CD4-positive, alpha-beta T cell treated with Interleukin-4 for 4 hours (primary cell): ENCODE measurements at places on chromosomes 3 and 15.
A peak's percentile ranks its signal among the peaks of the same experiment; 100 is the strongest.

GRCh38 chr3:197027896-197028727, 1.5 kb downstream of the MELTF start:
- DNase-seq: no peak

GRCh38 chr3:149589332-149589731, 68.5 kb downstream of the WWTR1 start:
- no peak for DNase-seq

GRCh38 chr3:33658621-33658990, 59.4 kb downstream of the CLASP2 start:
- no peak for DNase-seq

GRCh38 chr15:63896336-63897115, 62.8 kb upstream of the HERC1 start:
- peak; percentile 29 for DNase-seq

DNA sequence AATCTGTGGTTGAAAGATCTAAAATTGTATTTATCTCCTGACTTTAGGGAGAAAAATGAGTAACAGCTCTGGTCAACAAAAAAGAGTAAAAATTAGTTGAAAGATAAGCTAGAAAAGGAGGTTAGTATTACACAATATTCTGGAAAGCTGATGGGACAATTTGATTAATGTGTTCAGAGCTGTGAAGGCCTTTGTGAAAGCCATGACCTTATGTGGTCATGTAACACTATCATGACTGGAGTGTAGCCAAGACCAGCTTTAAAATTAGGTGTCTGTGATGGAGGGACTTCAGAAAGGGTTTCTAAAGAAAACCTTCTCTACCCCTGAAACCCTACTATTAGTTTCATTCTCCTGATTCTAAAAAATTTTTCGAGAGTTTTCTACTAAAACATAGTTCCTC, 127.2 kb downstream of the NFKBIZ start:
- no peak for DNase-seq

DNA sequence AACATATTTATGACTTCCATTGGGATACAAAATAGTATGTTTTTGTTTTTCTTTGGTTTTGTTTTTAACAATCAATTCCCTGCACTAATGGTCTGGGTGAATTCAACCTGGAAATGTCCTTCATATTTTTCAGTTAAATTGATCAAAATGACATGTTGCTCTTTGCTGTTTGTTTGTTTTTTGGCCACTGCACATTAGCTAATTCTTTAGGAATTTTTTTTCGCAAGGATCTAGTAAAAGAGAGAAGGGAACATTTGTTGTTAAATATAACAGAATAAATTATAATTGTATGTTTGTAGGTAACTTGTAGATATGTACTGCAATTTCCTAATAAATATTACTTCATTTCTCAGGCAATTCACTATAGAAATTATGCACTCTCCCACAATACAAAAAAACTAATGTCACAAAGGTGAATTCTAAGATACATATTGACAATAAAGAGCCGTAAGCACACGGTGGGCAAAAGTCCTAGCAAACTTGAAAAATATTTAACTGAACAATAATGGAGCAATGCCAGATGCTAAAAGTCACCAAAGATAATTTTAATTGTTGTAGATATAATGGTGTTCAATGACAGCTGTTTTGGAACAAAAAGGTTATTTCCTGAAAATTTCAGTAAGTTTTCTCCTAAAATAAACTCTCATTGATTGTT, 21.4 kb upstream of the PPARG start:
- no peak for DNase-seq

DNA sequence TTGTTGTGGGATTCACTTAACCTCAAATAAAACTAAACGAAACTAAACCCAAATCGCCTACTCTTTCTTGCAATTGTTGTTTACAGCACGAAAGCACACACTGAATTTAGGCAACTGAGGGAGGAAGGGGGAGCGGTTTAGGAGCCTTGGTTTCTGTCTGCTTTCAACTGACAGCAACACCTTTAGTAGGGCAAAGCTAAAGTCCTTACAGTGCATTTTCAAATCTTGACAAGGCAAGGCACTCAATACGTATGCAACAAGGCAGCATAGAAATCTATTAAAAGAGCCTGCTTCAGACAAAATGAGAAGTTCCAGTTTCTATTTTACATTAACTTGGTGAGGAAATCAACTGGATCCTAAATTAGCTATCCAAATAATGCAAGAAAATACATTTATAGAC, 174.6 kb downstream of the CHST2 start:
- DNase-seq: no peak

- DNase-seq: no peak
Observed at GRCh38 chr3:140955645-140956044, 14.0 kb downstream of the SLC25A36 start.

- DNase-seq: no peak
Observed at GRCh38 chr3:106827515-106828213, 549.6 kb upstream of the CCDC54 start.

- no peak for DNase-seq
Observed at GRCh38 chr3:102450976-102451375, 16.2 kb downstream of the ZPLD1 start.

DNA sequence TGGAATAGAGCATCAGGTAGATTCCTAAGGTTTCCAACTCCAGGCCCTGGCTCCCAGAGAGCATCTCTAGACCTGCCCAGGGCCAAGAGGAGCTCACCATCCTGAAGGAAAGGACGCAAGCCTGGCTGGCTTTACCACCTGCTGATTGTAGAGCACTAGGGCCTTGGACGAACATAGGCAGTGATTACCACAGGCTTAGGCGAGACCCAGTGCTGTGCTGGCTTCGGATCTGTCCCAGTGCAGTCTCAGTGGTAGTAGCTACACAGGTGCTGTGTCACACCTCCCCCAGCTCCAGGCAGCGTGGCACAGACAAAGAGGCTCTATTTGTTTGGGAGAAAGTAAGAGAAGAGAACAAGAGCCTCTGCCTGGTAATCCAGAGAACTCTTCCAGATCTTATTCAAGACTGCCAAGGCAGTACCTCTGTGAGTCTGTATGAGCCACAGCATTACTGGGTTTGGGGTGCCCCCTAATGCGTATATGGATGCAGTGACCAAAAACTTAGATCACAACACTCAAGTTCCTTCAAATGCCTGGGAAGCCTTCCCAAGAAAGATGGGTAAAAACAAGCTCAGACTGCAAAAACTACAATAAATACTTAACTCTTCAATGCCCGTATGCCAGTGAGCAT, 25.4 kb downstream of the ISG20 start:
- DNase-seq: peak; percentile 69

DNA sequence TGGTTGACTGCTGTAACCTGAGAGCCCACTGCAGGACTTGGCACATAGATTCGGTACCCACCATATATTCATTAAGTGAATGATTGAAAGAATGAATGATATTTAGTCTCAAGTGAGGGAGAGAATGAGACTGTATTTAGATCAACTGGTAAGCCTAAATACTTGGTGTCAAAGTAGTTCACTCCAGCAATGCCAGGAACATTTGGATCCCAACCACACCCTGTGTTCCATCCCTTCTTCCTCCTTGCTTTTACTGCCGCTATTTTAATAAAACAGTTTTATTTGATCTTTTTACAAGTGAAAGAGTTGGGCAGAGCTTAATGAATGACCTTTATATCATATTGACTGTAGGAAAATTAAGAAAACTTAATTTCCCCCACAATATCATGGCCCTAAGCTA, 473.6 kb upstream of the CBLB start:
- no peak for DNase-seq

DNA sequence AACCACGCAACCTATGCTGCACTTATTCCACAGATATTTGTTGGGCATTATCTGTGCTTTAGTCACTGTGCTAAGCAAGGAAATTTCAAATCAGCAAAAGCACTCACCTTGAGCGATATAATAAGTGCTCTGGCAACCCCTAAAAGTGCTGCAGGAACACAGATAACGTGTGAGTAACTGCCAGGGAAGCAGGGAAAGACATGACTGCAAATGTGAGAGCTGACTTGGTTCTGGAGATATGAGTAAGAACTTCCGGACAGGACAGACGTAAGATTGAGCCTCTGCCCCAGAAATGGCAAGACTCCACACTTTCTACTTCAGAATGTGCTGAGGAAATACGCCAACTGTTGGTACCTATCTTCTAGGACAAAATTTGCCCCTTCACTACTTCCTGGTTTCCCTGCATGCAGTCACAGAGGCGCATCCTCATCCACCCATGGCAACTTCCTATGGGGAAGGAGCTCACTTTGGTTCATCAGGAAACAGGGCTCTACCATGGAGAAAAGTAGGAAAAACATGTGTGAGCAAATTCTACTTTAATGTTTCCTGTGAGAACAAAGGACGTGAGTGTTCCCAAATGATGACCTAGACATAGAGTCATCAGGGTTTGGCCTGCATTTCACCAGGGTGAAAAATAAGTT, 41.7 kb downstream of the AQP9 start:
- DNase-seq: no peak

DNA sequence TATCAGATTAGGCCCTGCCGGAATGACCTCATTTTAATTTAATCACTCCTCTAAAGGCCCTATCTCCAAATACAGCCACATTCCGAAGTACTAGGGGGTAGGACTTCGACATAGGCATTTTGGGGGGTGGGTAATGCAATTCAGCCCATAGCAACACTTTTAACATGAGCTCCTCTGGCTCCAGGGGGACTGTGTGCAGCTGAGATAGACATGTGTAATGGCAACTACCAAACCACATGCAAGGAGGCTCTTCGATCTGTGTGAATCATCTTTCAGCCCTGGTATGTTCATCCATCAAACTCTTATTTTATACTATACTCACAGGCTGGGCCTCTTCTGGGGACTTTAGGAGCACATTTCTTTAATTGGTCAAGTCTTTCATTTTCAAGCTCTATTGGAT, 57.4 kb upstream of the PPARG start:
- no peak for DNase-seq

- DNase-seq: no peak
Observed at GRCh38 chr3:129424185-129424841, 4.1 kb downstream of the EFCAB12 start.

GRCh38 chr3:7280318-7280717, 419.4 kb downstream of the GRM7 start:
- no peak for DNase-seq

- DNase-seq: no peak
Observed at GRCh38 chr3:148839805-148840204, 12.2 kb downstream of the CPB1 start.

DNA sequence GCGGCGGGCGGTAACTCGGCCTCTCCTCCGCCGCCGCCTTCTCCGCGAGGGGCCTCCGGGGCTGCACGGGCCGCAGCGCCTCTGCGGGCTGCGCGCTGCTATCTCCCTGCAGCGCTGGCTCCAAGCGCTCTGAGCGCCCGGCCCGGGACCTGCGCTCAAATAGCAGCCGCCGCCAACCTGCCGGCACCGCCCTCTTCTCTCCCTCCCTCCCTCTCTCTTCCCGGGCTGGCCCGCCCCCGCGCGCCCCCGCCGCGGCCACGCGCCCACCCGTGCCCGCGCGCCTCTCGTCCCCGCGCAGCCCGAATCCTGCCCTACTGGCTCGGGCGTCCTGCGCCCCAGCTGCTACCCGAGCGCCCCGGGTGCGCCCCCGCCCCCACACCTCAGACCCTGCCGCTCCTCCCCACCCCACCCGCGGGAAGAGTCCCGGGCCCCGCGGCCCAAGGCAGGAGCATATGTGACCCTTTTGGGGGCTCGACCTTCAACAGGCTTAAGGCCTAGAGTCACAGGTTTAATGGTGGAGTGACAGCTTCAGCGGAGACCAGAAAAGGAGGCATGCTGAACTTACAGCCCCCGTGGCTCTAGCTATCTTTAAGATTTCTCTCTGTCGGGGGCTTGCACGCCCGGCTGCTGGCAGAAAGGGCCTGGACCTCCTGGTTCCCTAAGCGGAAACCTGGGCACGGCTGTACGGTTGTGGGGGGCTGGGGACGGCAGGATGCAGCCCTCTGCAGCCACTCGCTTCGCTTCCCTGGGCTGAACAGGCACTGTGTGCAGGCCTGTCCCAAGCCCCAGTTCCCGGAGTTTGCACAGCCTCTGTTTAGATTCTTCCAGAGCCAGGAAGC, at the start of gene CACNA2D2:
CACNA2D2 (minus strand) TSS at position 131 of the 839 bp plus-strand sequence. CDS start 211 bp downstream, outside the sequence.
- peak; percentile 59 for DNase-seq

- no peak for DNase-seq
Observed at GRCh38 chr15:89136818-89137772, 48.8 kb downstream of the ABHD2 start.

DNA sequence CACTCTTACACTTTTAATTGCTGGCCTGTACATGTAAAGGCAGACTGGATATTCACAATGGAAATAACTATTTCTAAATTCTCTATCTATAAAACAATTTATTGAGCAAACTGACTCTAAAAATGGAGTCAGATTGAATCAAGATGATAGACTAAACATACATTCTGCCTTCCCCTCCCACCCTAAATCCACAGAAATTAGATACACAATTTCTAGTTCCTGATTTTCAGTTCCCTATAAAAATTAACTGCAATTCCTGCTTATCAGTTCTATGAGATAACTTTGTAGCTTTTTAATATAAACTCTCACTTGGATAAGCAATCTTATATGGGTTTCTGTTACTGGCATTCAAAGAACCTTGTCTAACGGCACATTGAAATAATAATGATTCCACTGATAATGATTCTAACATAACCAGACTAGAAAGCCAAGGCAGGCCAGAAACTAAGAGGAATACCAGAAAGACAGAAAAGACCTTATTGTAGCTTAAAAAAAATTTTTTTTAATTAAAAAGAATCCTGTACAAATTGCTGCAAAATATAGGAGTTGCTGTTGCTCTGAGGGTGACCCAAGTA, 33.1 kb downstream of the TBC1D5 start:
- no peak for DNase-seq

- no peak for DNase-seq
Observed at GRCh38 chr3:134956395-134956794, 161.3 kb downstream of the EPHB1 start.

GRCh38 chr3:177694951-177695350, 497.7 kb upstream of the TBL1XR1 start:
- DNase-seq: no peak

DNA sequence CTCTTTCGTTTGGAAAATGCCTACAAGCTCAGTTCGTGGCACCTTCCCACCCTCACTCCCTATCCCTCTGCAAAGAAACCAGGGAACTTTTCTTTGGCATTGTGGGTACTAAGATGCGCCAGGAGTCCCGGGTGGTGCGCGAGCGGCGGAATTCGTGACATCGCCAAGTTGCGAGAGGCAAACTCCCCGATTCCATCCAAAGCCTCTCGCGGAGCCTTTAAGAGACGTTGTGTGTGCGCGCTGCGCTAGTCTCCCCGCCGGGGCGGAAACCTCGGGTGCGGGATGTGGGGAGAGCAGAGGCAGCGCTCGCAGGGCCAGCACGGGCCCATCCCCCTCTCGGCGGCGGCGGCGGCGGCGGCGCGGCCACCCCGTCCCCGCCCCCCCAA, 443 bp upstream of the NR2F2 start:
- DNase-seq: no peak

- no peak for DNase-seq
Observed at GRCh38 chr15:44804298-44805046, 68.1 kb downstream of the TRIM69 start.
